ENCODE measurements at places on chromosomes 11 and 22.

GRCh38 chr11:13917264-13917663 is 45.3 kb upstream of the SPON1 start:
- no peak for DNase-seq

GRCh38 chr11:119419834-119420492 is 3.0 kb downstream of the THY1 start:
- DNase-seq, result peak; percentile 3

DNA sequence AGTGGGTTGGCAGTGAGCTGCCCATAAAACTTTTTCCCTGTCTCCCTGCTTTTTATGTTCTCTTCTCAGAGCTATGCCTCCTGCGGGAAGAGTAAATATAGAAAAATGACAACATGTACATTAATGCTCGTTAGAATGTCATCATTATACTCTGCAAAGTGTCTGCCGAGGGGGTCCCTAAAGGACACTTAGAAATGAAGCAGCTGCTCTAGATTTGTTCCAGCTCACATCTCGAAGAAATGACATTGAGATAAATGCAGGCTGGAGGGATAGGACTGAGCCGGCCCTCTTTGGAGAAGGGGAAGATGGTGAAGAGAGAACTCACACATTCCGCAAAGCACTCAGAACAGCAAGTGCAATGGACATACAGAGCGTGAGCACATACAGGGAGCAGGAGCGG is 240.0 kb downstream of the NXPE2 start:
- no peak for DNase-seq

- peak; percentile 96 for DNase-seq
Observed at GRCh38 chr22:20569059-20570058, 61.9 kb downstream of the MED15 start.

GRCh38 chr22:31100762-31101525 is 6.4 kb downstream of the SELENOM start:
- no peak for DNase-seq

- no peak for DNase-seq
Observed at GRCh38 chr11:86720546-86720945, 48.1 kb upstream of the ME3 start.

DNA sequence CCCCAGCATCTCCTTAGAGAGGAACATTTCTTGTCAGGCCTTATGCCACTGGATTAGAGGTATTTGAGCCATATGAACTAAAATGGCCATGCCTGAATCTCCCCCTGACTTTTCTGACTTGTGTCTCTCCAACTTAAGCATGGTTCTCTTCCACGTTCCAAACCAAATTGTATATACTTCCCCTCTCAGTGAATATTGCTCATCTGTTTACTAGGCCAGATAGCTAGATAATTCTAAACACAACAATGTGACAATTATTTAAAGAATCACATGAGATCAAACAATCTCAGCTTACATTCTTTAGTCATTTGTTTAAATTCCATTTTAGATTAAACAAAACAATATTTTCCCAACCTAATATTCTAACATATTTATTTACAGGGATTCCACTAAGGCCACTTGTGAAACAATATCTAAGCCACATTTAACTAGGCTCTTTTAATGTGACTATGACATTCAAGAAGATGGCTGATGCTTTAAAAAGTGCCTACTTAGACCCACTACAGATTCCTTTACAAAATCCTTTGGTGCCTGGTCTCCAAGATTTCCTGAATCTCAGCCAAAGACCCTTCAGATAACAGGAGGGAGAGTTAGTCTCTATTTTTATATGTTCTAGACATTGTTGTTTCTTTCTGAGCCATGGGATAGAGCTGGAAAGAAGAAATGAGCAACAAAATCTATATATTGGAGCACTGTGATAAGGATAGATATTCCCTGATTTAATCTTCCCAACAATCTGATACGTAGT is 105.7 kb downstream of the CADM1 start:
- DNase-seq, result no peak

DNA sequence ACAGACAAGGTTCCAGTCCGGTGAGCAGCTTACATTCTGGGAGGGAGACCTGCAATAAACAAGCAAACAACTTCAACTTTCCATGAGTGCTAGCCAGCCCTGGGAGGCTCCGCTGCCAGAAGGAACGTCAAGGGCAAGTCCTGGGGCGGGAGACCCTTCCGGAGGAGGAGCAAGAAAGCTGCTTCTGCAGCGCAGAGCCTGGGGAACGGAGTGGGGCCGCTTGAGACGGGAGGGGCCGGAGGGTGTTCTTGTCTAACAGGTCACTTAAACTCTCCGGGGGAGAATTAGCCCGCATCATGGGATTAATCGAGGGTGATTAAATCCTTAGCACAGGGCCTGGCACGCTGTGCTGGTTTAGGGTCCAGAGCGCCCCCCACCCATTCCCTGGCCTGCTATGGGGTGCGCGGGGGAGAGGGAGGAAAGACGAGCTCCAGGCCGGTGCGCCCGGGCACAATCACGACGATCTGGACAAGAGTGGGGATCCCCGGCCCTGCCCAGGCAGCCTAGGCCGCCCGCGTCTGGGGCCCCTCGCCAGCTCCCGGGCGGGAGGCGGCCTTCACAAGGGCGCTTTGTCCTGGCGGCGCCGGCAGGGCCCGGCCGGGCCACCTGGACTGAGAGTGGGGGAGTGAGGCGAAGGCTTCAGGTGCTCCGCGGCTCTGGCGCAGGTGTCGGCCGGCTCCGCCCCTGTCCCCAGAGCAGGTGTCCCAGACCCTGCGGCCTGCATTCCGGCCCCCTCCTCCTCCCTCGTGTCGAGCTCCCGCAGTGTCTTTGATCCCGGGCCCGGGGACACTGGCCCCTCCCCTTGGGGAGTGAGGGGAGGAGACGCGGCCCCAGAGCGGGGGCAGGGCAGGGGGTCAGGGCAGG is 663 bp upstream of the LARGE2 start:
- no peak for DNase-seq

DNA sequence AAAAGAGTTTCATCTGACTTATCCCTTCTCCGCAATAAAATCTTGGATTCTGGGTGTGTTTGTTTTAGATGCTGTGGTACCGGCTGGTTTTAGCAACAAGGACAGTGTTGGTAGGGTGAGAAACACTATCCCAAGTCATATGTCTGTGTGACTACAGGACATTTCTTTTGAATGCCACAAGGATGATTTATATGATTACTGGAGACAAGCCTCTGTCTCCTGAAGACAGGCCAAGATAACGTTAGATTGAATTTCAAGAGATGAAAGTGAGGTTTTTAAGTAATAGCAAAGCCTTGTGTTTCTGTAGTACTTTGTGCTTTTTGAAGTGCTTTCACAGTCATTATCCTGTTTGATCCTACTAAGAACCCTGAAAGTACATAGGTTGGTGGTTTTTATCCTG is 101.6 kb downstream of the COMMD9 start:
- no peak for DNase-seq

GRCh38 chr11:27861706-27862430 is 161.6 kb upstream of the BDNF start:
- DNase-seq, result peak; percentile 82

GRCh38 chr22:45298934-45299505 is 10.7 kb upstream of the FAM118A start:
- no peak for DNase-seq

- peak; percentile 83 for DNase-seq
Observed at GRCh38 chr22:27224485-27225374, 567.3 kb downstream of the MIAT start.

DNA sequence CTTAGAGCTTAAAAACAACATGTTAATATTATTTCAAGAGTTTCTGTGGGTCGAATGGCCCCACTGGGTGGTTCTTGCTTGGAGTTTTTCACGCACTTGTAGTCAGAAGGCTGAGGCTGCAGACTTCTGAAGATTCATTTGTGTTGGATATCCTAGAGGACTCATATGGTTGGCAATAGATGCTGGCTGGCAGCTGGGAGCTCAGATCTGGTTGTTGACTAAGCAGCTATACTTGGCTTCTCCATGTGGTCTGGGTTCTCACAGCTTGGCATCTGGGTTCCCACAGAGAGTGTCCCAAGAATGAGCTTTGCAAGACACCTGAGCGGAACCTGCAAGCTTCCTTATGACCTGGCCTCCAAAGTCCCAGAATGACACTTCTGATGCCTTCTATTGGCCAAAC is 163.9 kb upstream of the ZC3H12C start:
- no peak for DNase-seq

DNA sequence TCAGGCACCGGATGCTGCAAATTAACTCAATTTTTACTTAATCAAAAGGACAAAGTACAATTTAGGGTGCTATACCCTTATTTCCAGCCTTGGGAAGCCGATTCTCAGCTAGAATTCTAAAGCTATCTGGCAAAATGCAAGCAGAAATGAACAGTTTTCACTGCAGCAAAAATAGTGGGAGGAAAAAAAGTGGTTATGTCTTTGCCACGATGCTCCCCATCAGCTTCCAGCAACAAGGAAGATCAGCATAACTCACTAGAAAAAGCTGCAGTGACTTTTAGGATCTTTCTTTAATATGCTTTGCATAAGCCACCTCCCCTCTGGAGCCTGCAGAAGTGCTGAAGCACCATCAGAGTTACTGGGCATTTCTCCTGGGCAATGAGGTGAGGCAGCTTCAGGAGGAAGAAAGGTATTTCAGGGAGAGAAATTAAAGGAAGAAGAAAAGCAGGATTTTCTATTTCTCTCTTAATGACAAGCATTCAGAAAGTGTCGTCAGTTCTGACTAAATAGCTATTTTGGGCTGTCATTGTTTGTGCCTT is 702.9 kb downstream of the DLG2 start:
- peak; percentile 5 for DNase-seq

DNA sequence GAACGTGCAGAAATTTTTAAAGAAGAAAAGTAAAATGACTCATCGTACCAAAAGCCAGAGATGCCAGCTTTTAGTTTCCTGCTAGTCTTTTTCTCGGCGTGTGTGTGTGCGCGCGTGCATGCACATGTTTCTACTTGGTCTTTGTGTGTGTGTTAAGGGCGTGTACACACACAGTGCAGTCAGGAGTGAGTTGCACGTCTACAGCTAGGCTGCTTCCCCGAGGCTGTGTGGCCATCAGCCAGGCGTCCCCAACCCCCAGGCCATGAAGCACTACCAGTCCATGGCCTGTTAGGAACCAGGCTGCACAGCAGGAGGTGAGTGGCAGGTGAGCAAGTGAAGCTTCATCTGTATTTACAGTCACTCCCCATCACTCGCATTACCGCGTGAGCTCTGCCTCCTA is 36.4 kb downstream of the KCNQ1 start:
- DNase-seq, result peak; percentile 4

DNA sequence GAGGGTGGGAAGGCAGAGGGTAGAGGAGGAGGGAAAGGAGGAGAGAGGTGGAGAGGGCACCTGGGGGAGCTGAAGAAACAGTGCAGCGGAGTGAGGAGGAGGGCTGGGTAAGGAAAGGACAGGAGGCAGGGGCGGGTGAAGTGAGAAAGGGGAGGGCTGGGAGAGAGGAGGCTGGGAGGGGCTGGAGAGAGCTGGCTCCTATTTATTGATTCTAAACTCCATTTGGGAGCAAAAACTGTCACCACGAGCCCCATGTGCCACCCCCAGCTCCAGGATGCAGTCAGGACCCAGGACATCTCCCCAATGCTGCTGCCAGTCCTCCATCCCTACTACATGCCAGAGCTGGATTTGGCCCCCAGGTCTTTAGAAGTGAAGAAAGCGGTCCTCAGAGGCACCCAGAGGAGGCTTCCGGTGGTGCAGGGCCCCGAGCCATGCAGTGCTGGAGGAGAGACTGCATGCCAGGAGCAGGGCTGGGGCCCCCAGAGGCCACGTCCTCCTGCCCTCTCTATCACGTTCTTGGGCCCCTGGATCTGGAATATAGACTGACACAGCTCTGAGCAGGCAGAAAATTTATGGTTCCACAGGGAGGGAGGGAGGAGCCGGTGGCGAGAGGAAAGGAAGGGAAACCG is 53.7 kb downstream of the SLC22A12 start:
- DNase-seq, result peak; percentile 33

- no peak for DNase-seq
Observed at GRCh38 chr11:20021771-20022362, 138.4 kb downstream of the DBX1 start.

DNA sequence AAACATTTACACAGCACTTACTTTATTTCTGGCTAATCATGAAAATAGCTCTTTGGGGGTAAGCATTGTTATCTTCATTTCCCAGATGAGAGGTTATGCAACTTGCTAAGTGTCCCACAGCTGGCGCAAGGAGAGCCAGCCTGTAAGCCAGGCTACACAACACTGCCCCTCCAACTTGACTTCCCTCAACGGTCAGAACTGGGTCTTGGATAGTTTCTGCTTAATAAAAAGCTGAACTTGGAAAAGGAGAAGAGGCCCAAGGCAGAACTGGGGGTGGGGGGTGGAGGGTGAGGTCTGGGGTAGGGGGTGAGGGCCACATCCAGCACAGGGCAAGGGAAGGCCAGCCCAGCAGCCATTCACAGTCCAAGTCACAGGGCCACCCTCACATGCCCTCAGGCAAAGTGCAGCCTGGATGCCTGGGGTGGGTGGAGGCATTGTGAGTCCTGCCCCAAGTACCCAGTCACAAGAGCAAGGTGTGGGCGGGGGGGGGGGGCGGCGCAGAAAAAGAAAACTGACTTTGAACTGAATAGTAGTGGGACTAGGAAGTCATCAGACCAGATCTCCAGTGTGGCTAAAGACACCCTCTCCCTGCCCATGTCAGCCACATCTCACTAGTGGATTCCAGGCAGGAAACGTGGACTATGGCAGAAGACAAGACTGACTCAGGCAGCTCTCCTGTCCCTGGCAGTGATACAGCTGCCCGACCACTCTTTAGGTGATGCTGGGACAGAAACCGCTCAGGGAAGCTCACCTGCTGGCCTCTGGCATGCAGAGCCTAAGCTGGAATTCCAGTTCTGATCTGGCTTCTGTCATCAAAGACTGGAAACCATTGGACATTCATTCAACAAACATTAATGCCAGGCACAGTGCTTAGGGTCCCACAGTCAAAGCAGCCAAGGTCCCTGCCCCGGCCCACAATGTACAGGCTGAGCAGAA is 52.4 kb downstream of the PACSIN2 start:
- DNase-seq, result no peak

DNA sequence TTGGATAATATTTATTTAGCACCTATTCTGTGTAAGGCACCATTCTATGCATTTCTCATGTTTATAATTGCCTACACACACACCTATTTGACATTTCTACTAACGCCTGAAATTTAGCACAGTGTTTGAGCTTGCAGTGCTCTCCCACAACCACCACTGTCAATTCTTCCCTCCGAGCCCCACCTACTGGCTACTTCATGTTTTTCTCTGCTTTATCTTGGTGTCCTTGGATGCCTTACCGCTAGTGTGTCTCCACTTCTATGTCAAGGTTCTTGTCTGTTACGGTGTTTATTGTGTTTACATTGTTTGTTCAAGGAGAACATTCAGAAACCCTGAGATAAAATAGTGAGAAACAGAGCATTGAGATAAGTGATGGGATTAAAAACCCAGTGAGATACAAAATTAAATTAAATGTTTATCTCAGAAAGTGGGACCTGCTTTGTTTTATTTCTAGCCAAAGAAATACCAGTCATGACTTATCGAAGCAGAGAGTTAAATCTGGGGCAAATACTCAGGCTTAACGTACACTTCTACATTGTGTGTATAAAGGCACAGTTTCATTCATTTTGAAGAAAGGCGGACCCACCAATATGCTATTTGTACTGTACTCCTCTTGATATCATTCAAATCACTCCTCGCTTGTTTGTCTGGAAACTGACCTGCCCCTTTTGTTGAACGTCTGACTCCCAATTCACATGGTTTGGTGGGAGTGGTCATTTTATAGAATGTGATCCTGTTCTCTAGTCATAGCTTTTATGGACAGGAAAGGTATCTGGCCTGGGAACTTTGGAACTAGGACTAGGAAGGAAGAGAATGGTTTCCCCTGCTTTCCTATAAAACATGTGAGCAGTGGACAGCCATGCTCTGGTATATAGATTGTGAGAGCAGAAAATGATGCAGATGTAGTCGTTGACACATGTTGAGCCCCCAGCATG is 39.2 kb upstream of the SLC36A4 start:
- peak; percentile 51 for DNase-seq
